ENCODE measurements at places on chromosomes 2 and 18. TPM values are rescaled to one million over a fixed set of nuclear protein-coding genes. Genes with fewer than 3 reads are reported as not detected.

The IL37 gene
- not detected for total RNA-seq

The SLC38A11 gene
- total RNA-seq: not detected

The PJVK gene
- 2.1 TPM for total RNA-seq

The CMPK2 gene
- total RNA-seq: 1.3 TPM

The NR4A2 gene
- total RNA-seq: 2.0 TPM

The SLC4A5 gene
- 0.11 TPM for total RNA-seq

The GPC1 gene
- 226 TPM for total RNA-seq

The DTNA gene
- total RNA-seq: 0.33 TPM

The NTSR2 gene
- total RNA-seq: not detected

The FARSB gene
- 43.1 TPM for total RNA-seq

The ABHD1 gene
- 0.98 TPM for total RNA-seq

The SCYGR4 gene
- total RNA-seq: not detected

The TUBA3E gene
- total RNA-seq: 0.62 TPM

The ALK gene
- total RNA-seq: not detected

The PIEZO2 gene
- total RNA-seq: 0.61 TPM

The MLPH gene
- 318 TPM for total RNA-seq

The ATP6V1B1 gene
- 2.5 TPM for total RNA-seq

The SCN1A gene
- total RNA-seq: not detected

The PLA2R1 gene
- total RNA-seq: 2.4 TPM

The MYO3B gene
- total RNA-seq: not detected

The CCDC141 gene
- not detected for total RNA-seq

The POTEC gene
- total RNA-seq: not detected

The SNORC gene
- total RNA-seq: 14.4 TPM

The VWA3B gene
- not detected for total RNA-seq

The ASXL3 gene
- not detected for total RNA-seq

The BOK gene
- total RNA-seq: 33.3 TPM

The TLX2 gene
- 0.36 TPM for total RNA-seq

The TSPYL6 gene
- total RNA-seq: not detected

All from A549 treated with GW870086 at 1 μM for 4 hours (cell line).